NCI-H226 (cell line): ENCODE measurements at places on chromosomes 7 and 10.
A peak's percentile ranks its signal among the peaks of the same experiment; 100 is the strongest.

- DNase-seq, result no peak
These were observed 6.9 kb downstream of the FRAT2 start for GRCh38 chr10:97327348-97328294.

DNA sequence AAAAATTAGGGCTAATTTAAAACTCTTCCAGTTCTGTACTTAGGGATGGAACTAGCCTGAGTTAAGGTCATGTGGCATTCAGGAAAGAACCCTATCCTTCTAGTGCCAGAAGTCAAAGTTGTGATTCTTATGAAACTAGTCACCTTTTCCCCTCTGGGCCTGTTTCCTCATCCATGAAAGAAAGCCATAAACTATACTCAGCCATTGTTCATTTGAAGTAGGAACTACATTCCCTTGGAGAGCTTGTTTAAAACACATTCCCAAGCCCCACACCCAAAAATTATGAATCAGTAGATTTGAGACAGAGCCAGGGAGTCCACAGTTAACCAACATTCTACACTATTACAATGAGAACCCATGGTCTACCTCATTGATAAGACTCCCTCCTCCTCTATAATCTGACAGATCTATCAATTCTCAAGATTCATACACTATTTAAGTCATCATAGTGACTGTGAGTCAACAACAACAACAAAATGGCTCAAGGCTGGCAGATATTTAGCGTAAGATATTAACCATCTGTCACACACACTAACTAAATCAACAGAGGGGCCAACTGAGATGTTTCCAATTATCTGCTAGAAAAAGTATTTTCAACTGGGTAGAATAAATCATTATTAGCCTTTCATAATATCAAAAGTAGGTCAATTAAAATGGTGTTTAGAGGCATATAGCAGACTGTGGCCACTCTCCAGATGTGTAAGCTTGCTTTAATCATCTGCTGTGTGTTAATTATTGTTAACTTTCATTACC, 102.3 kb downstream of the SLC25A13 start:
- DNase-seq, result peak; percentile 69

DNA sequence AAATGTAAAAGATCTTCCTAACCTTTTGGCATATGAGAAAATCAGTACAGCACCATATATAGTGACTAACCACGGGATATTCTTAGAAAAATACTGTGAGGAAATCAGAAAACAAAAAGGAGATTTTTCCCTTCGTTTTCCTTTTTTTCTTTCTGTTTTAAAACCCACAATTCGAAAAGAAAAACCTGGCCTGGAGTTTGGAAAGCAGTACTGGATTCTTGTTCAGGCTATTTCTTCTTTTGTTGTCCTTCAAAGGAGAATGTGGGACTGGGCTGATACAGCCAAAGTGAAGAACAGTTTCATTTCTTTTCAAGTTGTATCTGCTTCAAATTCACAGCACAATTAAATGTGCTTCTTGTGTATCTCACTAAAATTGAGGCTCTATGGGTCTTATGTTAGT, 156.8 kb upstream of the PHYHIPL start:
- no peak for DNase-seq

- DNase-seq, result no peak
These were observed 45.2 kb downstream of the MICALL2 start for GRCh38 chr7:1413936-1414639.

DNA sequence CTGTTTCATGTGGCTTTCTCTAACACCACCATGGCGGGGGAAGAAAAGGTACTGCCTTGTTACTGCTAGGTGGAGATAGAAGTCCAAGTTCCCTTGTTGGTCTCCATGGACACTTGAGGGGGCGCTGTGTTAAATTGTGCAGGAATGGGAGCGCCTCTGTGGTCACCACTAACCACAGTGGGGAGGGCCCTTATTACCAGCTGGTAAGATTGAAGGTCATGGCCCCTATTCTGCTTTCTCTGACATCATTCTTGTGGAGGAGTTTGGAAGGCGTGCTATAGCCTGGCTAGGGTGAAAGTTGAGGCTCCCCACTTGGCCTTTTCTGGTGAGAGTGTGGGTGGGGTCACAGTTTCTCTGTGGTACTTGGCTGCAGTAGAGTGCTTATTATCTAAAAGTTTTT, 14.9 kb upstream of the MXI1 start:
- no peak for DNase-seq

DNA sequence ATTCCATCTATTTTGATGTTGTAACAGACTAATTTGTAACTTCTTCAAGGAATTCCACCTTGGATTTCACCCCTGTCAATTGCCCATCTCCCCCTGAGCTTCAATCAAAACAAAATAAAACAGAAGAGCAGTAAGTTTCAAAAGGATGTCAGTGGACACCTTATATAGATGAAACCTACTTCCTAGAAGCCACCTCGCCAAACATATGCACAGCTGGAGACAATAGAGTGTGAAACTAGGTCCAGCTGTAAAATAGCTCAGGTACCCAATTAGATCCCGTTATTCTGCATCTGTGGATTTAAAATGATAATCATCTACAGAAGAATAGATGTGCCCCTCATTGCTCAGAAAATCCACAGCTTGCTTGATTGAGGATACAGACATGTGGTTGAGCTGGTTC, 598.6 kb downstream of the SH2D4B start:
- no peak for DNase-seq

- DNase-seq, result no peak
These were observed 27.5 kb upstream of the WAC start for GRCh38 chr10:28505359-28505959.

DNA sequence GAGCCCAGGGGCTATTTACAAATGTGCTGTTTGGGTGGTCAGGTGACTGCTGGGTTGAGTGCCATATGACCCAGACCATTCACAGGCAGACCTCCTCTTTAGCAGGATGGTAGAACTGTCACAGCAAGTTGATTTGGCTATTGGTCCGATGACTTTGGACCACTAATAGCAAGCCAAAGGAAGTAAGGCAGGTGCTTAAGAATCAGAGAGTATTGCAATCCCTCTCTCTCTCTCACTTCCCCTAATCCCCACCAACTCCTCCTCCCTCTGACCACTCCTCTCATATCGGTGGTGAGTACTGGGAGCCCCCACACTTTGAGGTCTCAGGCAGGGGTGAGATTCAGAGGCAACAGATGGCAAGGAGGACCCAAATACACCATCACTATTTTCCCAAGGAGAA, 165.3 kb downstream of the TRIL start:
- DNase-seq, result no peak

DNA sequence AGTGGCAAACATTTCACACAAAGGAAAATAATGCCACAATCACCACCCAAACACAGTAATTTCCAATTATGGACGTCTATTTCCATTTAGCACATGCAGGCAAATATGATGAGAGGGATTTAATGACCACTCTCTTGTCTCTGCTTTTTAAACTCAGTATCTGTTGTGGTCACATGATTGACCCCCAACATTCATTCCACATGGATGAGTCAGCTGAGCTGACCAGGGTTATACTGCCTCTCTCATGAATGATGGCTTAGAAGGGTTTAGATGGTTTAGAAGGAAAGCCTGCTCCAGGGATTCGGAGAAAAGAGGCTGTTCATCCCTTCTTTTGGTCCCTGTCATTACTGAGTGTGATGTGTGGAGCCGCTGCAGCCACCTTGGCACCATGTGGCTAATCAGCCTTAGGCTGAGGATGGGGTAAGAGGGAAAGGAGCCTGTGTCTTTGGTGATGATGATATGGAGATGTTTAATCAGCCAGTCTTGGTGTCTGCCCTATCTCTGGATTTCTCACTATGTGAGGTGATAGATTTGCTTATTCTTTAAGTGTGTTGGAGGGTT, 38.2 kb upstream of the JAKMIP3 start:
- no peak for DNase-seq

DNA sequence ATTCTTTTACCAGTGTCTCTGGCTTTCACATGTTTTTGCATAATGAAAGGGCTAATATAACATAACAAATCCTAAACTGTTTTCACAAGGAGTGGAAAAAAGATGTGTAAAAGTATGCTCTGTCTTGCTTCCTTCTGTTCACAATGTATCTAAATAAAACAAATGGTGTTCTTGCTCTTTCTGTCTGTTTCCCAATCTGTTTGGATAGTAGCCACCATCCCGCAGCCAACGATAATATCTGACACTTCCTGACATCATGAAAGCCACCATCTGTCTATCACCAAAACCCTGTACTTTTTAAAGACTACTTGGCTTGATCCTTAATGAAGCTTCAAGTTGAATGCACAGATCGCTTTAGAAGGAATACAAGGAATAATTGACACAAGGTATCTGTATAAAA, 246.2 kb downstream of the ETV1 start:
- DNase-seq, result no peak

- peak; percentile 88 for DNase-seq
These were observed at the start of gene ARHGAP21 for GRCh38 chr10:24723788-24724380. Gene ARHGAP21, minus strand, starts transcription at chr10:24723887. Its CDS starts 1,988 bp downstream, at chr10:24721899.

DNA sequence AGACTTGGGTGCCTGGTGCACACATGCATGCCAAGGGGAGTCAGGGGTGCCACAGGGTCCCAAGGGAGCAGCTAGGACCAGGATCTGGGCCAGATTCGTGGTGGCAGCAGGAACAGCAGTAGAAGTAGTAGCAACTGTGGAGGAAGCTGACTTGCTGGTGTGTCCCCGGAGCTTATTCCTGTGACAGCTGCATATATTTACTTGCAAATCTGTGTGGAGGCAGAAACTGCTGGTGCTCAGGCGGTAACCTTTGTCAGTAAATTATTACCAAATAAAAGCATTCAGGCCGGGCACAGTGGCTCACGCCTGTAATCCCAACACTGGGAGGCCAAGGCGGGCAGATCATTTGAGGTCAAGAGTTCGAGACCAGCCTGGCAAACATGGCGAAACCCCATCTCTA, 67.4 kb upstream of the RAB18 start:
- no peak for DNase-seq

DNA sequence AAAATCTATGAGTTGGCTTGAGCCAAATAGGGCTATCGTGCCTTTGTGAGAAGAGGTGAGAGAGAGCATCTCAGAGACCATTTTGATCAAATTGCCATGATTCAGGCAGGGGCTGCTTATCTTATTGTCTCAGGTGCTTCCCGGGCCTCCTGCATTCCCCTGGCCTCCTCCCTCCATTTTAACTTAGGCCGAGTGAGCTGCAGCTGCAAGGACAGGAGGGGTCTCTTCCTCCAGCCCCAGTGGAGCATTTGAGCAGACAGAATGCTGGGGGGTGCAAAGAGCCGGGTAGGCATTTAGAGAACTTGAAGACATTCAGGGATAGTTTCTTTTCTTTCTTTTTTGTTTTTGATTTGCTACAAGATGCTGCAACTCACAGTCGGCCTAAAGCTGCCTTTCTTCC, 59.0 kb downstream of the BUB3 start:
- DNase-seq, result no peak

GRCh38 chr7:144452064-144452463, 48.6 kb upstream of the NOBOX start:
- no peak for DNase-seq

DNA sequence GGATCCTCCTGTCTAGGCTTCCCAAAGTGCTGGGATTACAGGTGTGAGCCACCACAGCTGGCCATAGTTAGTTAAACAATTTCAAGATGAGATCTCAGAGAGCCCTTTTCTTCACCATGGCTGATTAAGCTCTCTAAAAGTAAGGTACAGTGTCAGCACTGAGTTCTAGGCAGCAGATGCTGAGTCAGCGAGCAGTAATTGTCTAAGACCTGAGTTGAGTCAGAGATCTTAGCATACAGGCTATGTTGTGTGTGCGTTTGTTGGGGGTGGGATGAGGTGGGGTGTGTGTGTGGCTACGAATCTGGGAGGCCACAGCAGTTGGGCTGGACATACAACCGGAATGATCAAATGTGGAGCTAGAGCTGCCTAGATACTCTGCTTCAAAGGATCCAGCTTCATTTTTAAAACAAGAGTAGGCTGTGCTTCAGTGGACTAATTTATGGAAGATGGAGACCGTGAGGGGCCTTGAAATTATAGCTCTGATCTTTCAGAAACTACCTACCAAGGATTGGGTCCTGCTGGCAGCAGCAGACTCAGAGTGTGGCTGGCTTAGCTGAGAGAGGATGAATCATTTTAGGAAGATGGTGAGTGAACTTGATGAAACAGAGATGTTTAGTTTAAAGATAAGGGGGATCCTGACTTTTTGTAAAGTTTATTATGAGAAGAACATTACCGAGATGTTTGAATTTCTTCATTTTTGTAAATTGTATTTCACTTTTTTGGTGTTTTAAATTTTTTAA, 17.5 kb upstream of the MTPN start:
- no peak for DNase-seq

GRCh38 chr7:82740246-82740848, 296.8 kb upstream of the CACNA2D1 start:
- DNase-seq, result peak; percentile 46

- DNase-seq, result no peak
These were observed 293.3 kb upstream of the SP4 start for GRCh38 chr7:21134631-21135030.
